Omental fat pad (tissue), 4 donors: ENCODE measurements at places on chromosomes 2 and 18.

DNA sequence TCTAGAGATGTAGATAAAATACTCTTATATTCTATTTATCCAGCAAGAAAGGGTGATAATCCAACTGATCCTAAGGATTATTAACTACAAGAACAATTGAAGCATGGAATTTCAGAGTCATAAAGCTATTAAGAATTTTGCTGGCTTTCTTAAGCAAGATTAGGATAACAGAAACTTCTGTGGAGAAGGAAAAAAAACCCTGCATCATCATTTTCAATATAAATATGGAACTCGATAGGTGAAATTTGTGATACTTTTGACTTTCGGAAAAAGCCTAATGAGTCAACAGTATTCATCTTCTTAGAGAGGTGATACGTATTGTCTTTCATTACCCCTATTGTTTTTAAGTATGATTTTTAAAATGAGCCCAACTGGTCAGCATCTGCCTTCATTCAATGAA lies 593.3 kb downstream of the CPS1 start:
- DNase-seq: no peak

DNA sequence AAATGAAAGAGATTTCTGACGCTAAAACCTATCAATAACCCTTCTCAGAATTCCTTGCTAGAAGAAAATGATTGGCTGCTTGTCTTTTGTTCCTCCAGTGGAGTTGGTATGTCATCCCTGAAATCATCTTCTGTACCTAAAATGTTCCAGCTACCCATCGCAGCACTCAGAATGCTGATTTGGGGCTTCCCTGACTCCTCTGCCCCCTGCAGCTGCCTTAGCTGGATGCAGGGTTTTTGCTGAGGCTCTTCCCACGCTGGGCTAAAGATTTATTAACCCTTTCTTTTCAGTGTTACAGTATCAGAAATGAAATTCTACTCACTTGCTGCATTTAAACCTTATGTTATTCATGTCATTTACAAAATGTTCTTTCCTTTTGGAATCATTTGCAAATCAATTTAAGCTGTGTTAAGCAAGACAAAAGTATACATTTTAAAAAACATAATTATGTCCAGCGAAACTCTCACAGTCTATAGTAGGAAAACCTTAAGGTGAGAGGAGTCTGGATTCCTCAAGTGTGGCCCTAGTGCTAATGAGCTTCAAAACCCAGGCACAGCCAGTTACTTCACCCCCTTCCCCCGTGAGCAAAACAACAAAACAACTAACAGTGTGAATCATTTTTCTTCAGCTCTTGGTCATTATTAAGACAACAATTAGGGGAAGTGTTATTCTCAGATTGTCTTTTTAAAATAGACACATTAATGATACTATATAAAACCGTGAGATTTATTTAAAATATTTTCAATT lies 32.8 kb downstream of the PKP4 start:
- DNase-seq: no peak

GRCh38 chr2:150292192-150292591 lies 195.3 kb downstream of the RND3 start:
- no peak for DNase-seq

GRCh38 chr2:190655113-190655512 lies 6.2 kb downstream of the NAB1 start:
- no peak for DNase-seq

- no peak for DNase-seq
Measured at GRCh38 chr2:214730800-214731407, 78.6 kb downstream of the BARD1 start.

GRCh38 chr2:23549051-23549450 lies 164.1 kb downstream of the KLHL29 start:
- no peak for DNase-seq

DNA sequence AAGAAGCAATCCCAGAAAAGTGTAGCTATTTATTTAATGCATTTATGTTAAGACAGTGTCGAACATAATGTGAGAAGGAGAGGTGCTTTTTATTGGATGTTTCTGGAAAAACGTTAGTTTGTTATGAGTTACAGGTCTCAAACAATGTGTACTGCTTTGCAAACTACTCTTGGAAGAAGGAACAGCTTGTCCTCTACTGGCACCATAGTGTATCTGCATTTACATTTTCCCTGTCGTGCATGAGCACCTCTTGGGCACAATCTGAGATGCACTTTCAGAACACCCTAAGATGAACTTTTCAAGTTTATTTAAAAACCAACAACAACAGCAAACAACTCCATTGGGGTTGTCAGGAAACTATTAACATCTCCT lies 22.8 kb downstream of the CCNYL1 start:
- no peak for DNase-seq

DNA sequence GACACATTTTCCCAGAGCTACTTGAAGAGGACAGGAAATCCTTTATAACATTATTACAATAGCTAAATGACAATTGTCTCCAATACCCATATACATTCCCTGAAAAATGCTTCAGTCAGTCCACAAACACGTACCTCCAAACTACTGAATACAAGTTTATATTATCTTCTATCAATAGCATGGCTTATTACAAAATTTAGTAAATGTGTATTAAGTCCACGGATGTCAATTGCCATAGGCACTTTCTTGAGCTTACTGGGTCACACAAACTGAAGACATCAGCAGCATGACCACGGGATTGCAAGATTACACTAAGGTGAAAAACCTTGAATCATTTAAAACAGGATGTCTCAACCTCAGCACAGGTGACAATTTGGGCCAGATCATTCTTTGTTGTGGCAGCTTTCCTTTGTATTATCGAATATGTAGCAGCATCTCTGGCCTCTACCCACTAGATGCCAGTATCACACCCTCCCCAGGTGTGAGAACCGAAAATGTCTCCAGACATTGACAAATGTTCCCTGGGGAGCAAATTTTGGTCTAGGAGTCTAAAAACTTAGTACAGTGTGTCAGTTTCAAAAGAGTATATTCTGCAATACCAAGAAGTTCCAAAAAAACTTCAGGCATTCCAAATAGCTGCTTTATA lies 1.4 kb downstream of the MBD2 start:
- DNase-seq: no peak

DNA sequence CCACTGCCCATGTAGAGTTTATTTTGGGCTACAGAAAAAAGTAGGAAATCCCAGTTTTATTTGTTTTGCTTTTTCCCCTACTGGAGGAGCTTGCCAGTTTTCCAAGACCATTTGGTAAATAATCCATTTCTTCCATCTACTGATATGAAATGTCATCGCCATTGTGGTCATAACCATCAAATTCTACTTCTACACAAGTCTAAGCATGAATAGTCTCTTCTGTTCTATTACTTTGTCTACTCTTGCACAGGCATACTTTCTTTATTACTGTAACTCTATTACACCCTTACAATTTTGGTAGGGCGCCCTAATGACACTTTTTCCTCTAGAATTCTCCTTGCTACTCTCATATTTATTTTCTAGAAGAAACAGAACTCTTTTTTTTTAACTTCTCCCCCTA lies 120.7 kb downstream of the ATAD2B start:
- no peak for DNase-seq

DNA sequence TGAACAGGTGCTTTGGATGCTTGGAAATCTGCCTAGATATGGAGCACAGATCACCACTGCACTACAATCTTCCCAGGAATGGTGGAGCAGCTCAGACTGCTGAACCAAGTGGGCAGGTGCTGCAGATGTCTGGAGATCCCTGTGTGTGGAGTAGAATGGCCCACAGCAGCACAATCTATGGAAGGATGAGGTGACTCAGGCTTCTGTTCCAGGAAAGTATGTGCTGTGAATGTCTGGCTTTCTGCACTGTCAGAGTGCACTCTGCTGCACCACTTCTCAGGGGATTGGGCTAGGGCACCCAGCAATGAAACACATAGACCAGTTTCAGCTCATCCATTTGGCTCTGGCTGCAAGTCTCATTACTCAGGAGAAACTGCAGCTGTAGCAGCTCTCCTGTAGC lies 865.4 kb upstream of the NXPH2 start:
- no peak for DNase-seq

GRCh38 chr2:45879406-45879805 lies 227.9 kb downstream of the PRKCE start:
- no peak for DNase-seq

DNA sequence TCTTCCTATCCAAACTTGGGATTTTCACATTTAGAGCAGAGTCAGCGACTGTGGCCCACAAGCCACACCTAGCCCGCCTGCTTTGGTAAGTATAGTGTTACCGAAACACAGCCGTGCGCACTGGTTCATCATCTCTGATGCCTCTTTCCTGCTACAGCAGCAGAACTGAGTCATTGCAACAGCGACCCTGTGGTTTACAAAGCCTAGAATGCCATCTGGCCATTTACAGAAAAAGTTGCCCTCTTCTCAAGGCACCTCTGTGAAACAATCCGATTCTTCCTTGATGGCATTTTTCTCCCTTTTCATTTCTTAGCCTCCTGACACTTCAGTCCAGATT lies 10.7 kb upstream of the IAH1 start:
- DNase-seq: no peak

DNA sequence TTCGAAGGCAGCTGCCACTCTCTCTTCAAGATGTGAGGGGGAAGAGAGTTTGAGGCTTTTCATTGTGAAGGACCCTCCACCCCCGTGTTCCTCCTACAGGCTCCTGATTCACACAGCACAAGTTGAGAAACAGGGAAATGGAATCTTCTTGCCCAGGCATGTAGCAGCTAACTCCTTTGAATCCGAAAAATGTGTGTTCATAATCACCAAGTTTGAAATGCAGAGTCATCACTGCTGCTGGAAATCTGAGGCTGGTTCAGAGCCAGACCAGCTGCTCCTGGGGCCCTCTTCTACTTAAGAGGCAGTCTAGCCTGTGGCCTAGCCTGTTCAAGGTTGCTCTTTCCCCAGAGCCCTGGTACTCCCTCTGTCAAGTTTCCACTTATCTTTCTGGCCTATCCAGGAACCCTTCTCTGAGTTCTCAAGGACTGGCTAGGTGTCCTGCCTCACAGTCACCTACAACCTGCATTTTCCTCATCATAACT lies 166.4 kb downstream of the TMEM247 start:
- no peak for DNase-seq

GRCh38 chr2:48715956-48716355 lies 39.6 kb downstream of the LHCGR start:
- DNase-seq: no peak

GRCh38 chr2:219042157-219042556 lies 841 bp upstream of the CFAP65 start:
- no peak for DNase-seq

DNA sequence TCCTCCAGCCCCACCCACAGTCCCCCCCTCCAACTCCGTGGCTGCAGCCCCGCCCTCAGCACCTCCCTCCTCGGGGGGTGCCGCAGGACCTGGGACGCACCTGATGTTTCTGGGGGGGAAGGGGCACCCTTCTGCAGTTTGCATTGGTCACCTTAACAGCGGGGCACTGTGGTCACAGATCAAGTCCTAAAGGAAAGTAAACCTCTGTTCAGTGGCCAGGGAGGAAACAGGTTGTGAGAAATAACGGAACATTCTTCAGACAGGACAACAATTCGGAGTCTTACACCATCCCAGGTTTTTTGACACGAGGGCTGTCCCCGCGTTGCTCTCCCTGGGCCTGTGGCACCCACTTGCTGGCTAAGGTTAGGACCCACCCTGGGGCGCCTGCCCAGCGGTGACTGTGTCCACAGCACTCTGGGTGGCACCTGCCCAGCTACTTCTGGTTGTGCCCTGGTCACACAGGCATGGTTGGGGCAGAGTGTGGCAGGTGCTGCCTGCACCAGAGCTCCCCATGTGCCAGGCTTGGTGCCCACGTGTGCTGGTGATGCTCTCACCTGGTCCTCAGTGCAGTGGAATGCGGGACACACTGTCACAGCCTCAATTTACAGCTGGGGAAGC lies 93.5 kb upstream of the OTOS start:
- no peak for DNase-seq

- DNase-seq: no peak
Measured at GRCh38 chr2:101140978-101141655, 10.1 kb downstream of the TBC1D8 start.

DNA sequence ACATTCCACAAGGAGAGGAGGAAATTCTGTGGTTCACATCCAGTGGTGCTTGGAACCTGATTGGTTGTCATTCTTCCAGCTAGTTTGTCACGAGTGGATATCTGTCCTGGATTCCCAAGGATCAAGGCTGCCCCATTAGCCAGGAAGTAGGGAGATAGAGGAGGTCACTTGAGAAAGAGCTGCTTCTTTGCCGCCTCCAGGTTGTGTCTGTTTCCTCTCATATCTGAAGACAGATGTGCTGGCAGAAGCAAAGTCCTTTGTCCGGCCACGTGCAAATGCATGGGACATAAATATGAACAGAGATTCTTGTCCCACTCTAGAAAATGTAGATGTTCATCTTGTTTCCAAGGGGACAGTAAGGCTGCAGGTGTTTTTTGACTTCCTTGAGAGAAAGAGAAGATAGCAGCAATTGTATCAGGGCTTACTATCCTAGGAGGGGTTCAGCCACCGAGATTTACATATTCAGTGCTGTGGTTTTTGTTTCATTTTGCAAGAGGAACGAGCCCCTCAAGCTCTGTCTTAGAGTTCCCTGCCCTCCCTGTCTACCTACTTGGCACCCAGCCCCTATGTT lies 174.4 kb downstream of the RPIA start:
- no peak for DNase-seq

- no peak for DNase-seq
Measured at GRCh38 chr18:4847056-4847455, 350.0 kb downstream of the AKAIN1 start.

GRCh38 chr18:23263551-23264235 lies 128.4 kb downstream of the CABLES1 start:
- DNase-seq: no peak

- DNase-seq: no peak
Measured at GRCh38 chr2:7356909-7357584, 439.8 kb downstream of the RNF144A start.

DNA sequence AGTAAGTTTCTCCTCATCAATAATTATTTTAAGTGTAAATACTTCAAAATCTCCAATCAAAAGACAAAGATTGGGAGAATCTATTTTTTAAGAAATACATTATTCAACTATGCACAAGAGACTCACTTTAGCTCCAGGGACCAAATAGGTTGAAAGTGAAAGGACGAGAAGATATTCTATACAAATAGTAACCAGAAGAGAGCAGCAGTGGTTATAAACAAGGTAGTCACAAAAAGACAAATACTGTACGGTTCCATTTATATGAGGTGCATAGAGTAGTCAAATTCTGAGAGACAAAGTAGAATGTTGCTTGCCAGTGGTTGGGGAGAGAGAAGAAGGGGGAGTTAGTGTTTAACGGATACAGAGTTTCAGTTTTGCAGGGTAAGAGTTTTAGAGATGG lies 69.8 kb downstream of the POU3F3 start:
- DNase-seq: no peak

DNA sequence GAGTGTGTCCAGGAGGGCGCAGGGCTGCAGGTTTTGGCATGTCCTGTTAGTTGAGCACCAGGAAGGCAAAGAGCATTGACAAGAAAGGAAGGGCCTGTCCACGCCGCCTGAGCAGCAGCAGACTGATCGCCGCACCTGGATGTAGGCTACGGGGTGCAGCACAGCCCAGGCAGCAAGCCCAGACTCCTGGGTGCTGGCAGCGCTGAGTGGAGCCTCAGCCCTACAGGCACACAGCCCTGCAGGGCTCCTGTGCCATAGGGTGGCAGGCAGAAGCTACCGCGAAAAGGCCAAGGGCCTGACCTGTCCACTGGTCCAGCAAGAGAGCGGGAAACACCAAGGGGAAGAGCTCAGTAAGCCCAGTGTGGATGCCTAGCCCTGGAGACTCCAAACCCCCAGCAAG lies 198.0 kb downstream of the HDAC4 start:
- no peak for DNase-seq

GRCh38 chr2:144358979-144359541 lies 160.9 kb downstream of the ZEB2 start:
- DNase-seq: no peak

- DNase-seq: no peak
Measured at GRCh38 chr2:149768320-149768799, 180.8 kb upstream of the MMADHC start.

- no peak for DNase-seq
Measured at GRCh38 chr2:85583667-85584353, 421 bp upstream of the VAMP5 start.
